ENCODE measurements at places on chromosomes 5 and 9.

DNA sequence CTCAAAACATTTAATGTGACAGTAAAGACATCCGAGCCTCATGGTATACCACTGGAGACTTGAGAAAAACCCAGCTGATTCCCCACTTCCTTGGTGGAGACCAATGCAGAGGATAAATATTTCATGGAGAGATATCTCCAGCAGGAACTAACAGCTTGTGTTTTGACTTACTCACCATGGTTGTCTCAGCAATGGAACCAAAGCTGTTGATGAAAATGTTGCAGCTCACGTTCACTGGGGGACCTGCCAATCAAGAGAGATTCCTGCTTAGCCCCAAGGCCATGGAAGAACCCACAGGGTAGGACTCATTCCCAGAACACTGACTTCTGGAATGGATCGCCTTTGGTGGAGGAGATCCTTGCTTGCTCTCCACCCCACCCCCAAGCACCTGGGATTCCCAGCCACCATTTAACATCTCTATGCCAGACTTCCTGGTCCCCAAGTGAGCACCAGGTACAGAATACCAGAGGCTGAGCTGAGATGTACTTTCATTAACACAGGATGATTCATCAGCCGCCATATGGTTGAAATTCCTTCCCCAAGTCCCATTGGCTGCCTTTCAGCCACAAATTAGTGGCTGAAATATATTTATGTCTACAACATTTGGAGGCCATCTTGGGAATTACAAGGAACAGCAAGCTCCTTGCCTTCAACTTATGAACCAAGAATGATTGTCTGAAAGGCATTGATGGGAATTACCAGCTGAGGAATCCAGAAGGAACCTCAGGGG is 37.9 kb downstream of the GLRA1 start:
- DNase-seq = no peak

DNA sequence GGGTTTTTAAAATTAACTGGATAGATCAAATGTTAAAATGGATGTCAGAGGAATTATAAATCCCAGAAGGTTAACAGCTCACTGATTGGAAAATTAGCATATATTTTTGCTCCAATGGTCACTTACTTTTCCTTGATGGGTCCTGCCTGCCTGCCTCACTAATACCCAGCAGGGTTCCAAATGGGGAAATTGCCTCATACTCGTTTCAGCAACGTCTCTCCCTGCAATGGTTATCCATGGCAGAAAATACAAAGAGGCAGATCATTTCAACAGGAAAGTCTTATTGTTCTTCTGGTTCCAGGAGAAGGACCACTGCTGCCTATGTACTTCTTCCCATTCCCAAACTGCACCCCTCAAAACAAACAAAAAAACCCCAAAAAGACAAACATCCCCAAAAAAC is 71.3 kb downstream of the ERP44 start:
- DNase-seq = no peak

DNA sequence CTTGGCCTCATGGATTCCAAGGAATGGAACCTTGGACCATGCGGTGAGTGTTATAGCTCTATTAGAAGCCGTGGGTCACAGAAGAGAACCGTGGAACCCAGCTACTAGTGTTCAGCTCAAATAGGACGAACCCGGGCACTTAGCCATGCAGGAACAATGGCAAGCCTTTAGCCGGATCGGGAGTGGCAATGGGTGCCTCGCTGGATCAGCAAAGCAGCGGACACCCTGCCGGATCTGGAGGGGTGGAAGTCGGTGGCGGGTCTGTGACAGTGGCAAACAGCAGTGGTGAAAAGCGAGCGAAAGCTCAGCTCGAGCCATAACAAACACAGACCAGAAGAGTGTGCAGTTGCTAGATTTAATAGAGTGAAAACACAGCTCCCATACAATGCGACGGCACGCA is 2.4 kb upstream of the CDO1 start:
- no peak for DNase-seq

- DNase-seq = no peak
Measured at GRCh38 chr5:142506046-142506445, 179.8 kb downstream of the FGF1 start.

DNA sequence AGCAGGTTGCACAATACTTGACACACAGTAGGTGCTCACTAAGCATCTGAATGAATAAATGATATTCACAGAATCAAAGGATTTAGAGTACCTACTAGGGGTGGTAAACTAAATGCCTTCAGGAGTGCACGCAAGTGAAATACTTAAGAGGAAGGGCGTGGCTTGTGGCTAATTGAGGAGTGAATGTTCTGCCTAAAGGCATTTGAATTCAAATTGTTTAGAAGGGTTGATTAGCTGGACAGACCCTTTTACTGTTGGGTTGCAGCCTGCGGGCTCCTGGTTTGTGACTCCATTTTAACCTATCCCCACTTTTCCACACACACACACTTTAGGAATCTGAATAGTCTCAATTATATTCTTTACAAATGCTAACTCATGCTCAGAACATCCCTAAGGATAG is 63.1 kb downstream of the PPP2R2B start:
- no peak for DNase-seq

- DNase-seq = no peak
Measured at GRCh38 chr5:142292249-142292648, 32.6 kb downstream of the SPRY4 start.

DNA sequence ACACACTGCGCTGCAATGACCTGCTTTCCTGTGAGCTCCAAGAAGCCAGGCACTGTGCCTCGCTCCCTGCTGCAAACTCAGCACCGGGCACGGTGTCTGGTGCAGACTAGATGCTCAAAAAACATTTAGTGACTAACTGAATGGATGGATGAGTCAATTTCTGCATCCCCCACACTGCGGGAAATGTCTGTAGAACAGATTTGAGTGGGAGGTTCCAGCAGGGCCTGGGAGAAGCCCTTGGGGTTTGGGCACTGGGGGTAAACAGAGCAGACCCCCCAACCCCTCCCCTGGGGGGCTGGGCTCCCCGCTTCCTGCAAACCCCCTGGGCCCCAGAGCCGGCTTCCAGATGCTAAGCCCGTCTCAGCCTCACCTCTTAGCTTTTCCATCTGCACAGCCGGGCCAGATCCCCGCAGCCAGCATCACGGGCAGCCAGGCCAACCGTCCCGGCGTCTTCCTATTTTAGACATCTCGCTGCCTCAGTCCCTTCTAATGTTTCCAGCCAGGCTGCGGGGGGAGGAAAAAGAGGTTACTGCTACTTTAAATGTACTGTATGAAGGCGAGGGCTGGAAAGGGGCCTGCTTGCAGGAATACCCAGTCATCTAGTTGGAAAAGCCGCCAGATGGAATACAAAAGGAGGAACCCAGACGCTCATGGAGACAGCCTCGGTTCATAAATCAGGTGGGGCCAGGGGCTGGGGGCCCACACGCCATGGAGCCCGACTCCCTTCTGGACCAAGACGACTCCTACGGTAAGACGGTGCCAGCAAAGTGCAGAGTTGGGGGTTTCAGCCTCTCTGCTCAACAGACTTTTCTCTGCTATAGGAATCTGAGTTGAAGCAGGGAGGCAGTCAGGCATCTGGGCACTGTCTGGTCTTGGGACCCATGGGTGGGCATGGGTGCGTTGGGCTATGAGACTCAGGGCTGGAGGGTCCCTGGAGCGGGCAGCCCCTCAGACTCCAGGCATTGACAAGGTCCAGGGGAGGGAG is 67.1 kb upstream of the GGTA1 start:
- no peak for DNase-seq
